ENCODE measurements at places on chromosomes 11 and 22.

DNA sequence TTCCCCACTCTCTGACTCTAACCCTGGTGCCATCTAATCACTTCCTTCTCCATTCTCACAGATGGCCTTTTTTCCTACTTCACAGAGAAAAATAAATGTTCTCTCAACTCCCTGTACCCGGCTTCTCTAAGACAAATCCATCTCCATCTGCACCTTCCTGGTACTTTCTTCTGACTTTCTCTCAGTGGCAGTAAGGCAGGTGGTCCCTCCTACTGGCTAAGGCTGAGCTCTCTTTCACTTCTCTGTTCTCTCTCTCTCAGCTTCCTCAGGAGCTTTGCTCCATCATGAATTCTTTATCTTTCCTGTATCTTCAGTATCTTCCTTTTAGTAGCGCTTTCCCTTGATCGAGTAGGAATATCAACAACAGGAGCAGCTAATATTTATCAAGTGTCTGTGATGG is 421.6 kb downstream of the TMEM135 start:
- DNase-seq: no peak

DNA sequence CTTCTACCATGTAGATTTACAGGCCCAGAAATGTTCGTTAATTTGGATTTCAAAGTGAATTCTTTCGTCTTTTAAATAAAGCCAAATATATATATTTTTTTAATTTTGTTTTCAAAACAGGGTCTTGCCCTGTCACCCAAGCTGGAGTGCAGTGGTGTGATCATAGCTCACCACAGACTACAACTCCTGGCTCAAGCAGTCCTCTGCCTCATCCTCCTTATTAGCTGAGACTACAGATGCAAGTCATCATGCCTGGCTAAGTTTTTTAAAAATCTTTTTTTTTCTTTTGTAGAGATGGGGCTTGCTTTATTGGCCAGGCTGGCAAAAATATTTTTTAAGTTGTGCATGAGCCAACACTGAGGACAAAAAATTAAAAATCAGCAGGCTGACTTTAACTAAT is 5.0 kb upstream of the LMO2 start:
- no peak for DNase-seq

GRCh38 chr11:129239207-129239606 is 47.1 kb upstream of the ARHGAP32 start:
- DNase-seq: no peak

DNA sequence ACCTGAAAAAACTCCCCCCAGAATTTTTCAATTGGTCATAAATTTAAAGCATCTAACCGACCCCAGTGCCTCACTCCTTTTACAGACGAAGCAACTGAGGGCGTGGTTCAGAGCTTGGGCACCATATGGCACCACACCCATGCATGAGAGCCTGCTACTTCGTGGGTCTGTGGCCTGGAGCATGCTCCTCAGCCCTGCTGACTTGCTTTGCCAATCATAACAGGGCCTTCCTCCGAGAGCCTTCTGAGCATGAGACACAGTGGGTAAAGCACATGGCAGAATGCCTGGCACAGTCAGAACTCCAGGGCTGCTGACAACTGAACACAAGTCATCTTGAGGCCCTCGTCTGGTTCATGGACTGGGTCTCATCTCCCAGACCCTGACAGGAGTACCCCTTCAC is 33.3 kb downstream of the HIRA start:
- DNase-seq: peak; percentile 35

- peak; percentile 65 for DNase-seq
Observed at GRCh38 chr11:46894506-46894905, 23.8 kb downstream of the LRP4 start.

GRCh38 chr11:13698132-13698531 is 29.7 kb downstream of the FAR1 start:
- DNase-seq: no peak

DNA sequence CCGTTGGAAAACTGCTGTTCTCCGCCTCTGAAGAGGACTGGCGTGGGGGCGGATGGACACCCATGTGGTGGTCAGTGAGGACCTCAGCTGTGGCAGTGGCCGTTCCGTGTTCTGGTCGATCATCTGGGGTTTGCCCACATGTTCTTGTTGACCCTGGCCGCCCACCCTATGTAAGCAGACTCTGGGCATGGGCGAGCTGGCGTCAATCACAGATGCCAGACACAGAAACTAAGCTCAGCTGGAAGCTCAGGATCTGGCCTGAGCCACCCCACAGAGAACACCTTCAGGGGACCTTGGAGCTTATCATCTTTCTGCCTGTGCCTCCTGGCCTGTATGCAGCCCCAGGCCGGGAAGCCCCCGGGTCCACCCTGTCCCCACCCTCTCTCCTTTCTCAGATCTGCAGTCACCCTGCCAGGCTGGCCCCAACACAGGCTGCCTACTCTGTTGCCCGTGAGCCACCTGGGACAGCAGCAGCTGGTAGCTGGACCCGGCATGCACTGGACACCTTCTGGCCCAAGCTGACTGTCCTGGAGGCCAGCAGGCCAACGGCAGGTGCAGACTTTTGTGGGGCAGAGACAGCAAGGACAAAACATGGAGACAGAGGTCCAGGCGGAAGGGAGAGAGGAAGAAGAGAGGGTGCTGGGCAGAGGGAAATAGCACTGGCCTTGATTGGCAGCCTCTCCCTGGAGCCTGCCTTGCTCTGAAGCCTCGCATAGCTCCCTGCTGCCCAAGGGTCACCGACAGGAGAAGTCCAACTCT is 91.5 kb downstream of the PHF21B start:
- no peak for DNase-seq

GRCh38 chr11:76739798-76740197 is 43.4 kb upstream of the TSKU start:
- no peak for DNase-seq

GRCh38 chr11:85167038-85167437 is 460.1 kb downstream of the DLG2 start:
- no peak for DNase-seq

DNA sequence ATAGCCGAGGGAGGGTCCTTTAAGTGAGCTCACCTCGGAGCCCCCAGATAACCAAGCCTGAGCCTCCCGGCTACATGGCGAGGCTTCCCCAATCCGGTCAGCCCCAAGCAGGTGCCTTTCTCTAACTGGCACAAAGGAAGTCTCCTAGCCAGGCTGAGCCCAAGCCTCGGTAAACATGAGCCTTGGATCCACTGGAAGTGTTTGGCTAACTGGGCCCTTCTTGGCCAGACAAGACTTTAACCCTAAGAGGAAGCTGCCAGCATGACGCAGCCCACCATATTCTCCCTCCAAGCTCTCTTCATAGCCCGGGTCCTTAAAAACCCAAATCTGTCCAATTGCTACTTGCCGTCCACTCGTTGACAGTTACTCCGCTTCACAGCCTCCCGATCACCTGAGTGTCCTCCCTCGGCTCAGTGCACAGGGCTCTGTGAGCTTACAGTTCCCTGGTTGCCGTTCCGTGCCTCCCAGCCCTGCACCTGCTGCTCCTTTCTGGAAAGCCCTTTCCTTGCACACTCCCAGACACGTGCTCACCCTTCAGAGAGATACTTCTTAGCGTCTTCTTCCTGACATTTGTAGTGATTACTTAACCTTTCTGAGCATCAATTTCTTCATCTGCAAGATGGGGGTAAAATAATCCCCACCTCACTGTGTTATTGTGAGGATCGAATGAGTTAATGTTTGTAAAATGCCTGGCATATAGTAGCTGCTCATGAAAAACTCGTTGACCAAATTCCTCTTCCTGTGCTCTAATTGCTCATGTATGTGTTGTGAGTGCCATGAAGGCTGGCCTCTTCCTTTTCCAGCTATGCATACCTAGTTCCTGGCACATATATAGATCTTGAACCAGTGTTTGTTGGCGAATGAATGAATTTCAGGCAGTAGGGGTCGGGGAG is 25.6 kb downstream of the TXN2 start:
- no peak for DNase-seq

GRCh38 chr22:45518580-45518991 is 15.9 kb downstream of the FBLN1 start:
- no peak for DNase-seq

- DNase-seq: no peak
Observed at GRCh38 chr22:30526656-30527055, 19.9 kb downstream of the SEC14L6 start.

GRCh38 chr11:120509346-120510053 is 2.0 kb upstream of the GRIK4 start:
- DNase-seq: no peak

- DNase-seq: peak; percentile 31
Observed at GRCh38 chr11:46677991-46678740, 22.3 kb downstream of the ARHGAP1 start.

- no peak for DNase-seq
Observed at GRCh38 chr11:103582351-103582909, 454.0 kb upstream of the DDI1 start.

GRCh38 chr11:33065445-33066178 is 26.2 kb downstream of the TCP11L1 start:
- DNase-seq: peak; percentile 82

- no peak for DNase-seq
Observed at GRCh38 chr11:34417202-34417601, 21.5 kb upstream of the CAT start.

DNA sequence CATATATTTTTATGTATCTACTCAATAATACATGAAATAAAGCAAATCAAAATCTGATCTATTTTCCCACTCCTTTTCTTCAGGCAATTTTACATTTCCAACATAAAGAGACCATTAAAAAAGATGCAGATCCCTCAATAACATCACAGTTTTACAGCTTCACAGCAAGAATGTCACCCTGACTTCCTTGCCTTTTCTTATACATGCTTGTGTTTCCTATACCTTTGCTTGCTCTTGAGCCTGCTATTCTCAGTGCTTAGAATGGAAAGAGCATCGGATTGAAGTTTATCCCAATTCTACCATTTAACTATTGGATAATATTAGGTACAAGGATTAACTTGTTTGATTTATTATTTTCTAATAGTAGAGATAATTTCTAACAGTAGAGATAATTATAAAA is 176.7 kb downstream of the CNTN5 start:
- no peak for DNase-seq

GRCh38 chr22:36831206-36831605 is 14.4 kb upstream of the PVALB start:
- DNase-seq: no peak

- no peak for DNase-seq
Observed at GRCh38 chr22:20829491-20830134, 29.0 kb downstream of the PI4KA start.

DNA sequence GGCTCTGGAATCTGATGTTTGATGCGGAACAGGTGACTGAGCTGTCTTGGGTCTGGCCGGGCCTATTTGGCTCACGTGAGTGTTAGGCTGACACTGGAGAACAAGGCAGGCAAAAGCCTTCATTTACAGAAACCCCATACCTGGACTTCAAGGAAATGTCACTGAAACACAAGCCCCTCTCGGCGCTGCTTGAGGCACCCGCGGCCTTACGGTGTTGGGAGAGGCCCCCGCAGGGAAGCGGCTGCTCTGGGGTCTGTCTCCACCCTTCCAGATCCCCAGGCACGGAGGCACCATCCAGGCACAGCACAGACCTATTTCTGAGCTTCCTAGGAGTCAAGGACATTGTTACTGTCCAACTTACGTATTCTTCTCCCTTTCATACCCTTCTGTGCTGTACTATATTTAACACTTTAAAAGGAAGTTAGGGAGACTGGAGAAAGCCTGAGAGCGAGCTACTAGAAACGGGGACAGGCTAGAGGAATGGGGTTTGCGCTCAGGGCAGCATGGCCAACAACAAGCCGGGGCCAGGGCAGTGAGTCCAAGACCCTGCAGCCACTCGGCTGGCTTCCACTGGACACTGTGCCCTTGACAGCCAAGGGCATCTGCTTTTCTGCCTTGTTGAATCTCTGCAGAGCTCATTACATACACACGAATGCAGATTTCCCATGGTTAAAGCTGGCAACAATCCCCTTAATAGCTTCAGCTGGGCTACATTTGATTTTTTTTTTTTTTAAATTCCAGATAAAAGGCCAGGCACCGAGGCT is 23.8 kb downstream of the DRD4 start:
- DNase-seq: peak; percentile 27

GRCh38 chr22:49951986-49952896 is 8.3 kb upstream of the PIM3 start:
- no peak for DNase-seq

- peak; percentile 71 for DNase-seq
Observed at GRCh38 chr11:68889948-68890446, 13.6 kb downstream of the MRPL21 start.

DNA sequence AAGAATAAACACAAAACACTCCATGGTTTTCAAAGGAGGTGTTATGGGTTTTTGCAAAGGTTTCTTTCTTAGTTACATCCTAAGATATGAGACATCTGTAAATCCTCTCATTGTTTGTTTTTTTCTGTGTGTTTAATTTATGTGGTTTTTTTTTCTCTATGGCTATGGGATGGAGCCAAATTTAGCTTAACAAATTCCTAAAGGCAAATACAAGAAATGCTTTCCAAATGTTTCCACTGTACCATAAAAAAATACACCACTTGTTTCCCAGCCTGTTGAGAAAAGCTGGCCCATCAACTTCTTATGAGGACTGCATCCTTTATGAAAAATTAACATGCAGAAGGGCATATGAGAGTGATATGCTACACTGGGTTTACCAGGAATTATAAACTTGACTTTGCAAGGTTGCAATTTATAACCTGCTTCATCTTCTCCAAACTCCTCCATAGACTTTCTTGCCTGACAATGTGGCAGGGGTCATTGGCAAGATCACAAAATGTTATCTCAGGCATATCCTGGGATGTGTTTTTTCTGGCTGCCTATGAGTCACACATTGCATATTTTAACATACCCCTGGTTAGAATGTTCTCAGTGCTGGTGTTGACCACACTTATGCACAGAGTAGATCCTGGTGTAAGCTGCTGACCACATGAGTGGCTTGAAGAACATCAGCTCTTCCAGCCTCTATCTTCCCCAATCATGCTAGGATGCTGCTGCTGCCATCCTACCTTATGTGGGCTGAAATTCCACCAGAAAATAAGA is 137.6 kb upstream of the TTC12 start:
- DNase-seq: no peak

GRCh38 chr22:17733466-17733865 is 40.8 kb downstream of the BID start:
- DNase-seq: no peak

DNA sequence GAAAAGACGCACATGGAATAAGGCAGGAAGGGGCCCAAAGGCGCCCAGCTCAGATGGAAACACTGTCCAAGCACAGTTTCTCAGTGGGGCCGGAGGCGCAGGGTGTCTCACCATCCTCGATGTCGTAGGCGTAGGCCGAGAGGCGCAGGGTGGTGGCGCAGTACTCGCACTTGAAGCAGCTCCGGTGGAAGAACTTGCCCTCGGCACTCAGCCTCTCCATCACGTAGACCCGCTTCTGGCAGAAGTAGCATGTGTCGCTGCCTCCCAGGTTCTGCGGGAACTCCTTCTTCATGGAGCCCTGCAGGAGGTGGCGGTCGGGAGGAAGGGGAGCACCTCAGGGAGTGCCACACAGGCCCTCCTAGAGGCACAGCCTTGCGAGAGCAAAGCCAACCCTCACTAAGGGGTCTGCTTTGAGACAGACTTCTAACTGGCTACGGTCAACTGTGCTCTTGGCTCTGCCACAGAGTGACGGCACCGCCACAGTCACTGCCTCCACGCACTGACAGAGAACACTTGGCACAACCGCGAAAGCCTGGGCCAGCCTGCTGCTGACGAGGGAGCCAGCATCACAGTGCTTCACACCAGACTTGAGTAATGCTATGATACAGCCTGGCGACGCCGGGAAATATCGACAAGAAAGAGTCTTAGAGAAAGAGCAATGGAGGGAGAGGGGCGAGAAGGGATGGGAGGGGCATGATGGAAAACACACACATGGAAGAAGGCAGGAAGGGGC is 97.6 kb upstream of the BID start:
- DNase-seq: no peak

All from aorta (tissue), 5 donors.